ENCODE measurements at places on chromosomes 1 and 21.

DNA sequence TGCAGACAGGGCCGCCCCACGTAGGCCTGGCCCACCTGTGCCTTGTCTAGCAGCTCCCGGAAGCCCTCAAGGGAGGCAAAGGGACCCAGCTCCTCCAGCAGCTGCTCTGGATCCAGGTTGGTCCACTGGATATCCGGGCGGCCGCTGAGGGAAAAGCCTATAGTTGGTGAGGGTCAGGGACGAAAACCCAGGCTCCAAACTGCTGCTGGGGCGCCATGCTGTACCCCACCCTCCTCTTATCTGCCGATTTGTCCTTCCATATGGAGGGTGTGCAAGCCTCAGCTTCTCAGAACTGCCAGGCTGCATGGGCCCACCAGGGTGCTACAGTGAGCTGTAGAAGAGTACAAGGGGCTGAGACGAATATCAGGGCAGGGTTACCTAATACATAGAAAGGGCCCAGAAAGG lies 12.2 kb downstream of the PTCH2 start:
- DNase-seq, result no peak

DNA sequence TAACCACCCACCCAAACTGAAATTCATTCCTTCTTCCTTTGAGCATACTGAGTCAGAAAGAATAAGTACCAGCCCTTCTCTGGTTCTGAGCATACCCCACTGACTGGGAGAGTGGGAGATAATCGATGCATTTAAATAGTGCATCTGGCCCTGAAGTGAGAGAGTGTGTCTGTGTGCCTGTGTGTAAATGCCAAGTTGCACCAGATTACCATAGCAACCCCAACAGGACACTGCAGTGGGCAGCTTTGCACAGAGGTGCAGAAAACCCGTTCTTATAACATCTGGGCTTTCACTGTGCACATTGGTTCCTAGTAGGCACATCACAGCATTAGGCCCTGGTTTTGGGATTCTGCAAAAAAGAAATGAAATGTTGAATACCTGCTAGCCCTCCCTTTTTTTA lies 2.3 kb downstream of the ASTN1 start:
- no peak for DNase-seq

DNA sequence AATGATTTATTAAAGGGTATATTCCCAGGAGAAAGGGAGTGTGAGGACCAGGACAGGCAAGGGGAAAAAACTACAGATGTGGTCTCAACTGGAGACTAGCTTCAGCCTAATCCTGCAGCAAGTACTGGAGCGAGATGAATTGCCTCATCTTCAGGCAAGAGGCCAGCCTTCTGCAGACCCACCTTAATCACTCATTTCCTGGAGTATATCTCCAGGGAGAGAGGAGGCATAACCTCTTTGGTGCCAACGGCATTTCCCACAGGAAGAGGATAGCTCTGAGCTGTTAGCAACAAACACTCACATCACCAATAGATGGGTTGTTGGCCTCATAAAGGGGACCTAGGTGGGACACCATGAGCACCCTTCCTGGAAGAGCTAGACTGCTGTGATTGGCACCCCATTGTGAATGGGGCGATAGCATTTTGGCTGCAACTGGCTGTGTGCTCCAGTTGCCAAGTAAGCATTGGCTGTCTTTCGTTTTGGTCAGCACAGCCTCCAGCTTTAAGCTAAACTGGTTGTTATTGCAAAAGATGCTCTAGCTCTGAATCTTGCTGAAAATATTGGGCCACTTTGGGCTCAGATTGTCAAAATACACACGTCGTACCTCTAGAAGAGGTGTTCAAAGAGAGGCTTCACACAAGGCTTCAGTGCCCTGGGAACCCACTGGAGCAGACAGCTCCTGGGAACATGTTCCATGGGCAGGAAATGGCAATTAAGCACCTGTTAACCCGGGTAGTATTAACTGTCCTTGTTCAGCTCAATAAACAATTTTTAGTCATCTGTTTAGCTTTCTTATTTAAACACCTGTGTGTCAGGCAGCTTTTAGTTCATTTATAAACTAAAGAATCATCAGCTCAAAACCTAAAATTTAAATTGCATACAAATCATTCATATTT lies 314.8 kb upstream of the C1orf87 start:
- peak; percentile 5 for DNase-seq

DNA sequence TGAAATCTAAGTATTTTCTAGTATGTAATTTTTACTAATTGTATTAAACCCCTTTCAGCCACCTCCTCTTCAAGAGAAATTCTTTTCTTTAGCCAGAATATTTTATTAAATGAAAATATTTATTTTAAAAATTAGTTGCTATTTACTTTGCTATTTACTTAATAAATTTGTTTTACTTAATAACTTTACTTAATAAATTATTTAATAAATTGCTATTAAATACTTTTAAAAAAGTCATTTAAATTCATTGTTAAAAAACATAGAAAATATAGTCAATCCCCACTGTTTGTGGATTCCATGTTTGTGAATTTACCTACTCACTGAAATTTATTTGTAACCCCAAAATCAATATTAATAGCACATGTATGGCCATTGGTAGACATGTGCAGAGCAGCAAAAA lies 105.6 kb downstream of the ATP1B1 start:
- no peak for DNase-seq

DNA sequence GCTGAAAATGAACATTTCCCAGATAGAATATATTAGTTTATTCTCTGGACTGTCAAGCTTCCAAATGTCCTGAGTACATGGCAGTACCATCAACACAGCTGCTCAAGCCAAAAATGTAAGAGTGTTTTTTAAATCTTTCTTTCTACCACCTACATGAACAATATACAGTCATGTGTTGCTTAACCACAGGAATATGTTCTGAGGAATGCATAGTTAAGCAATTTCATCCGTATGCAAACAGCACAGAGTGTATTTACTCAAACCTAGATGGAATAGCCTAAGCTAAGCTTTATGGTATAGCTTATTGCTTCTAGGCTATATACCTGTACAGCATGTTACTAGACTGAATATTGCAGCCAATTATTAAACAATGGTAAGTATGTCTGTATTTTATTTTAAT lies 561.9 kb upstream of the ADGRL4 start:
- no peak for DNase-seq

DNA sequence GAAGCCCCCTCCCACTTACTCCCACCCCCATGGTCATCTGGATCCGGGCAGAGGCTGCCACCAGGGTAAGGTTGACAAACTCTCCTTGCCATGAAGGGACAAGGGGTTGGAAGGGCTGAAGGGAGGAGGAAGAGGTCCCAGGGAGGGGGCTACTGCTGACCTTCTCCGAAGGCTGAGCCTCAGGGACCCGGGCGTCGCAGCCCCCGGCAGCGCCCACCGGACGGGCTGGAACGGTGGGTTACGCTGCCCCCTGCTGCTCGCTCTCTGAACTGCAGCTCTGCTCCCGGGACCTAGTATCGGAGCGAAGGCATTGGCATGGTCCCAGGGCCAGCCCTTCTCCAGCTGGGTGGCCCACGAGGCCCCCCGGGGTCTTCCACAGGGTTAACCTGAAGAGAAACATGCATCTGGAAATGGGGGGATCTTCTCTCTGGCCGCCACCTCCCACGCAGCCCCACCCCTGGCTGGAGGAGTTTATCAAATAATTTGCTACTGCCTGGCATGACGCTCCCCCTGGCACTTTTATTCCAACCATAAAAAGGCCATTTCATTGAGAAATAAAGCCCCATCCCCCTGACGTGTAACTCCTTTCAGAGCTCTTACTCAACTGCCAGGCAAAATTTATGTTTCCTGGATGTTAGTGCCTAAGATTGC lies 70.4 kb upstream of the TARDBP start:
- DNase-seq, result no peak

- DNase-seq, result no peak
These were observed 25.7 kb downstream of the EPHA10 start for GRCh38 chr1:37739222-37739621.

- no peak for DNase-seq
These were observed 6.7 kb downstream of the GON4L start for GRCh38 chr1:155850345-155850744.

DNA sequence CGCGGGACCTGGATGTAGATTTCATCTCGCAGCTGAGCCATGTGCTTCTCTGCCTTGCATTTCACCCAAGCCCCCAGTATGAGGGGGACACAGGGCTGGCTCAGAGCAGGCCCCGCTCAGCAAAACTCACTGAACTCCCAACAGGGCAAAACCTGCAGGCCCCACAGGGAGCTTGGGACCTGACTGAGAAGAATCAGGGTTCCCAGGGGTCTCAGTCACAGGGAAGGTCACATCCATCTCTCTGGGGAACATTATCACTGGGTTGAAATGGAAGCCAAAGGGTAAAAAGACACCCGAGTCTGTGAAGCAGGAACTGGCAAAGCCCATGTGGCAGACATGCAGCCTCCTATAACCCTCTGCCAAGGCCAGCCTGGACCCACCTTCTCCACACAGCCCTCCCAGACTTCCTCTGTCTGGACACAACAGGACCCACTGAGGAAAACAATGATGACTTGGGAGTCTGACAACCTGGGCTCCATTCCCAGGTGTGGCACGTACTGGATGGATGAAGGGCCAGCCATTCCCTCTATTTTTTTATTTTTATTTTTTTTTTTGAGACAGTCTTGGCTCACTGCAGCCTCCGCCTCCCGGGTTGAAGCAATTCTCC lies 11.7 kb downstream of the HSPG2 start:
- DNase-seq, result no peak

DNA sequence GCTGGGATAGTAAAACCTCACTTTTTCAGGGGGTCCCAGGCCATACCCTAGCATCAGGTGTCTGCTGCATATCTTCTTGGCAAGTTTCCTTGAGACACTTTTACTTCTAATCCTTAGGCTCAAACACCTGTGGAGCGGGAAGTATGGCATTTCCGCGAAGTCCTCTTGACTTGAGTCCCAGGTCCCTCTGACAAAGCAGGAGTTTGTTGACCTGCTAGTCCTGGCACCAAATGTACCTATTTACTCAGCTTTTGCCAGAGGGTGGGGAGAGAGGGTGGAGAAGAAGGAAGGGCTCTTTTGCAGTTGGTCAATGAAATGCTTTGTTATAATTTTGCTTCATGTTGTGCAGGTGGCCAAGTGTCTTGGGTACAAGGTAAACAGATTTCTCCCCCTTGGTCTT lies 59.7 kb downstream of the CLIC6 start:
- DNase-seq, result no peak

GRCh38 chr21:45618287-45618686 lies 25.2 kb upstream of the PCBP3 start:
- DNase-seq, result no peak

- DNase-seq, result no peak
These were observed 26.2 kb upstream of the KIF26B start for GRCh38 chr1:245128381-245129101.

DNA sequence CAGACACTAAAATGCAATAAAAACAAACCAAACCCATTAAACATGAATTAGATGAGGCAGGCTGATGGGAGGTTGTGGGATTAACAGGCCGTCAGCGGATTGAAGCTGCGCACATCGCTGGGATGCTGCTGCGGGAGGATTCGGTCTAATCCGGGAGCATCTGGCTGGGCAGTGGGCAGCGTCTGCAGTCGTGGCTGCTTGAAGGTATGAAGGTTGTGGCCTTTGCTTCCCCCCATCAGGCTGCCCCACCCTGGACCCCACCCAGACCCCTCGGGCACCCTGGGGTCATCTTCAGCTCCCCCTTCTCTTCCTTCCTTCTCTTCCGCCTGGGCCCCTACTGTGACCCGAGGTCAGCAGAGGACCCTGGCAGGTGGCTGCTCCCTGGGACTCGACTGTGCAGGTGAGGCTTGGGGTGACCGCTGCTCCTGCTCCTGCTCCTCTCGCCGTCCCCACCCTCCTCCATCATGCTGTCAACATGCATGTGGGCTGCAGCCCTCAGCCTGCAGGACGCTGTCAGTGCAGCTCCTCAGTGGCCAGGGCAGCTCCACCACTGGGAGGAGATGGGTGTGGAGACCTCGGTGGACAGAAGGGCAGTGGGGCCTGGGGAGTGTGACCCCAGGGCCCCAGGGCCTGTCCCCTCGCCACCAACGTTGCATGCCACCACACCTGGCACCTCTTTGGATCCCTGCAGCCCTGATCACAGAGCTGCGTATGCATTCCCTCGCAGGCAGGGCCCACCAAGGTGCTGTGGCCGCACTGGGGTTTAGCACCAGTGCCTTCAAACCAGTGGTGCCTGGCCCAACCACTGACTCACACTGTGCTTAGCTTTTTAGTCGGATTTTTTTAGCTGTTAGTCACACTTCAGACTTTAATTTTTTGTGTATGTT lies 112.2 kb upstream of the COL6A1 start:
- no peak for DNase-seq

DNA sequence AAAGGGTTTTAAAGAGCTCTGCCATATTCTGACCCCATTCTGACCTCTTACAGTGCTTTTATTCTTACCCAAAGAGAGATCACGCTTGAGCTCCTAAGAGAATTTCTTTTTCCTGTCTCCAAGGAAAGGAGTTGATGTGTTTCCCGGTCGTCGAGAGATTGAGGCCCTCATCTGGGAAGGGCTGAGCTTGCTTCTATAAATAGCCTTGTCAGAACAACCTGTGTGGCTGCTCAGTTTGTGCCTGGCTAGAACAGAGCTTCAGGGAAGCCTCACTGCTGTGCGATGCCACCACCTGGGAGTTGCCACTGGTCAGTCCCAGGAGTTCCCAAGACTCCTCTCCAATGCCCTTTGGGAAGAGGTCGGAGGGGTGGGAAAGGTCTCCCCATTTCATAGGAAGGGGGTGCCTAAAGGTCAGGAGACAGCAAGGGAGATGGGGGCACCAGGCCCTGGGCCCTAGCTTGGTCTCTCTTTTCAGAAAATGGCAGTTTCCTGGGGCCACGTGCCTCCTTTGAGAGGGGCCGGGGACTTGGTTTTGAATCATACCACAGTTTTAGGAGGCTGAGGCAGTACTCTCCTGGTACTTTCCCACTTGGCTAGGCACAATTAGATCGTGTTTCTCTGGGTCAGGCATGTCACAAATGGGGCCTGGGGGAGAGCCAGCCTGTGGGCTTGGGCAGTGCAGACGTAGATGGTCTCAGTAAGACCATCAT lies 52.1 kb downstream of the EIF2D start:
- no peak for DNase-seq

- no peak for DNase-seq
These were observed 176.1 kb downstream of the SLC45A1 start for GRCh38 chr1:8493916-8494540.

DNA sequence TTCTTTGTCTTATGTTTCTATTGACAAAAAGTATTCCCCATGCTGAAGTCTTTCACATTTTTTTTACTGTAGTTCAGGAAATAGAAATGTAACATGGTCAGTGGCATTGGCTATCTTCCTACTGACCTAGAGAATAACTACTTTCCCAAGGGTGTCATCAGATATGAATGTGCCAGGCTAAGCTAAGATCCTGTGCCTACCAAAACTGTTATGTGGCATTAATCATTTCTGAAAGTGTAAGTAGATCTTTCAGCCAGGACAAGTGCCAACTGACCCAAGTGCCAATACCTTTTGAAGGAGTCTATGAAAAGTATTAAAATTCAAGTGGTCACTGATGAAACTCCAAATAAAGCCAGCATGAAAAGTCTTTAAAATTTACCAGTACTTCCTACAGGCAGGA lies 165.3 kb downstream of the TNFSF18 start:
- no peak for DNase-seq

DNA sequence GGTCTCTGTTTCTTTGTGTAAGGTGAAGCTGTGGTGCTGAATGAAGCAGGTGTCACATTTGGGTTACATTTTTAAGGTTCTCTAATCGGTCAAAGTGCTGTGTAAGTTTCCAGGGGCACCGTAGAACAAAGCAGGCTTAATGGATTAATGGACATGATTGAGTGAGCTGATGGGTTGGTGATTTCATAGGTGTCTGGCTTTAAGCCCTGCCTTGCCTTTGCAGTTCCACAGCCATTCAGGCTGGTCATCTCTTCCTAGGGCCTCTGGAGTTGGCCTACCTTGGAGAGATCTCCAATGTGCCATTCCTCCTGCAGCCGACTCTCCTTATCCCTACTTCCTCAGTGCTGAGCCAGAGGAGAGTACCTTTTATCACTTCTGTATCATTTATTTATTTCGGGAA lies 15.2 kb downstream of the GALNT2 start:
- DNase-seq, result no peak
